ENCODE measurements at places on chromosomes 16 and 17.
A peak's percentile ranks its signal among the peaks of the same experiment; 100 is the strongest.

- peak; percentile 25 for DNase-seq
Measured at GRCh38 chr17:47280072-47280811, 26.6 kb downstream of the ITGB3 start.

GRCh38 chr16:85602402-85603202 lies 10.5 kb upstream of the GSE1 start:
- DNase-seq: no peak

DNA sequence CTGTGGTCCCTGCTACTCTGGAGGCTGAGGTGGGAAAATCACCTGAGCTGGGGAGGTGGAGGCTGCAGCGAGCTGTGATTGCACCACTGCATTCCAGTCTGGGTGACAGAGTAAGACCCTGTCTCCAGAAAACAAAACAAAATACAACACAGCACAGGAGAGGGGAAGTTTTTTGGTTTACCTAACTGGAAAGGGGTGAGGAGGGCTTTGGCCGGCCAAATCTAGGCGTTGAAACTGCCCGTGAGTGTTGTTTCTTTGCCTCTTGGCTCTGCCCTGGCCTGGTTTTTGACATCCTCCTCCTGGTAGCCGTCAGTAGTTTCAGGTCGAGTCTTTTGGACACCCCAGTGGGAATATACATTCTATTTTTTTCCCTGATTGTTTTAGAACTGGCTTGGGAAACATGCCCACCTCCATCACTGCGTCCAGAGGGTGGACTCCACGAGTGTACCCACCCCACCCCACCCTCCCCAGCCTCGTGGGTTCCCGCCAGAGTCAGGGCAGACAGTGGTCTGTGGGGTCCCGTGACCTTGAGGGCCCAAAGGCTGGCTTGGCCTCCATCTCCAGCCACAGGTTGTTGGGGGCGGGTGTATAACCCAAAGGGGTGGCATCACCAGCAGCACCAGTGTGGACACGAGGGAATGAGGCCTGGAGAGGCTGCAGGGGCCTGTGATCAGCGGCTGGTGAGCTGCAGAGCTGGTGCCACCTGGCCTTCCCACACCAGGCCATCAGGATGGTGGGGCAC lies 42.7 kb downstream of the NT5M start:
- no peak for DNase-seq

DNA sequence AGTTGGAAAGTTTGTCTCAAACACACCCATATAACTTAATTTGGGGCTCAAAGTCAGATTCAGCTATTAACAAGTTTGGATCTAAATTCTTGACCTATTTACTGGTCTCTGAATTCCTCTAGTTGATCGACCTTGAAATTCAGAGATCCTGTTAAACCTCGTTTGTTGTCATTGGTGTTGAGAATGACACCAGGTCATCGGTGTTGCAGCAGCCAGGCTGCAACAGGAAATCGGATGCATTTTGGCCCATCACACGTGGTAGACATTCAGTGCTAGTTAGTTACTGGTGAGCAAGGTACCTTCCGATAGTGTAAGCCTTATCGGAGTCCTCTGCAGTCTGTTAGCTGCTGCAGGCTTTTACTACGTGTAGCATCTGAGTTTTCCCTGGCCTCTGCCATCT lies 82.3 kb downstream of the WWP2 start:
- DNase-seq: no peak

DNA sequence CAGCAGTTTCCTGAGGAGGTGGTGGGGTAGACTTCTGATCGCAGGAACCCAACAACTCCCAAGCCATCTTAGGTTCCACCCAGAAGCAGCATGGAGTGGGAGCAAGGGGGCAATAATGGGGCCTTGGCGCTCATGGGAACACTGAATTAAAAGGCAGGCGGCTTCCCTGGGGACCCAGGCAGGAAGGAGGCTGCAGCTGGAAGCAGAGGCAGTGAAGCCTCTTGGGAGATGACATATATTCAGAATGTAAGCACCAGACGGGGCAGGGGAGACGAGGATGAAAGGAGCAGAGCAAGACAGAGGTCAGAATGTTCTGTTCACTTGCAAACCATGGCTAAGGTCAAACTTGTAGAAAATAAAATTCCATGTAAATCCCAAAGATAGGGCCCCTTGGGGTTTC lies 2.9 kb downstream of the HIGD1B start:
- DNase-seq: no peak

- DNase-seq: no peak
Measured at GRCh38 chr17:77167472-77168306, 26.9 kb downstream of the SEC14L1 start.

GRCh38 chr17:62802561-62803205 lies 5.4 kb downstream of the MARCHF10 start:
- DNase-seq: no peak

GRCh38 chr16:3025032-3026002 lies 1.5 kb downstream of the THOC6 start:
- no peak for DNase-seq

GRCh38 chr17:13067629-13068303 lies 49.9 kb upstream of the ELAC2 start:
- DNase-seq: no peak

GRCh38 chr17:48994549-48995303 lies 2.5 kb upstream of the IGF2BP1 start:
- DNase-seq: no peak

DNA sequence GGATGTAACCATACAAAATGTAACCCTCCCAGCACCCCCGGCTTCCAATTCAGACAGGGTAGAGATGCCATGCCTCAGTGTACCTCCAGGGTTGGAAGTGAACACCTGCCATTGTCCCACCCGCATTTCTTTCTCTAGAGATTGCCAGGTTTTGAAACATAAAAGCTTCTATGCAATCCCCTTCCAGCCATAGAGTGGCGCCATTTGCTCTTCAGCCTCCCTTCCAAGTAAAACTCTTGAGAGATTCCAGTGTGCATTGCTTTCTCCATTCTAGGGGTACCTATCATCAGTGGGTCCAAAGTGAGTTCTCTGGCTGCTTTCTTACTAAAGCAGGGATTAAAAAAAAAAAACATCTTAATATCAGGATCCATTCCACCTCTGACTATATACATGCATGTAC lies 133.1 kb upstream of the RPL38 start:
- DNase-seq: no peak

All from fibroblast of skin of abdomen (primary cell).